ENCODE measurements at places on chromosomes 4 and X.

- H3K4me3 ChIP-seq: no peak overlapping the region
- no peaks in the 10 kb centered on the region for H3K4me1 ChIP-seq
- no peak overlapping the region for H3K27ac ChIP-seq
- H3K36me3 ChIP-seq: no peaks in the 10 kb centered on the region
- ATAC-seq: no peak
Measured at GRCh38 chrX:43589735-43590134, 66.4 kb upstream of the MAOA start.

GRCh38 chrX:15973299-15973698 is 118.7 kb upstream of the AP1S2 start:
- H3K27ac ChIP-seq: no peak overlapping the region
- ATAC-seq: peak; percentile 65
- no peaks in the 10 kb centered on the region for H3K36me3 ChIP-seq
- H3K4me3 ChIP-seq: no peak overlapping the region
- H3K4me1 ChIP-seq: no peaks in the 10 kb centered on the region

DNA sequence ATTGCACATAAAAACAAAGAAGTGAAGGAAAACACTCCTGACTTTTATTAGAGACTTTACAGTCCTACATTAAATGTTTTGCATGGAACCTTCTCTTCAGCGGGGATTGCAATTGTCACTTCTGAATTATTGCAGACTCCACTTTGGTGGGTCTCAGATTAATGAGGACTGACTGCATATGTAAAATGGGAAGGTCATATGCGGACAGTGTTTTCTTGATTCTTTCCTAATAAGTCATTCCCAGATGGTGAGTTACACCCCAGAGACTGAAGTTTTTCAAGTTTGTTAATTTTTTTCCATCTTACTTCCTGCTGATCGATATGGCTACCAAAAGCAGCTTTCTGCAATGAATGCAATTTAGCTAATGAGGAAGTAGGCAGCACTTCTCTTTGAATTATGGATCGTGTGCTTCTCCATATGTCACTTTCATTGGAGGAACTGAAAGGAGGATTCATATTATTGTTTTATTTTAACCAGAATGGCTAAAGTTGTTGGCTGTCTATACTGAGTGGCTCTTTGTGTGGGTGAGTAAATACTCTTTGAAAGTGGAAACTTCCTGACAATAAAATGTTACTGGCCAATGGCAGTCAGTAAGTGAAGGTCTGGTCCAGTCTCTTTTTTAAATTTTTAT is 119.3 kb upstream of the CLNK start:
- H3K27ac ChIP-seq: no peak overlapping the region
- no peaks in the 10 kb centered on the region for H3K36me3 ChIP-seq
- no peak overlapping the region for H3K4me3 ChIP-seq
- no peak for ATAC-seq
- no peaks in the 10 kb centered on the region for H3K4me1 ChIP-seq

- H3K4me3 ChIP-seq: no peak overlapping the region
- no peaks in the 10 kb centered on the region for H3K36me3 ChIP-seq
- no peak for ATAC-seq
- H3K4me1 ChIP-seq: no peaks in the 10 kb centered on the region
- H3K27ac ChIP-seq: no peak overlapping the region
Measured at GRCh38 chr4:77992581-77992980, 64.5 kb upstream of the FRAS1 start.

DNA sequence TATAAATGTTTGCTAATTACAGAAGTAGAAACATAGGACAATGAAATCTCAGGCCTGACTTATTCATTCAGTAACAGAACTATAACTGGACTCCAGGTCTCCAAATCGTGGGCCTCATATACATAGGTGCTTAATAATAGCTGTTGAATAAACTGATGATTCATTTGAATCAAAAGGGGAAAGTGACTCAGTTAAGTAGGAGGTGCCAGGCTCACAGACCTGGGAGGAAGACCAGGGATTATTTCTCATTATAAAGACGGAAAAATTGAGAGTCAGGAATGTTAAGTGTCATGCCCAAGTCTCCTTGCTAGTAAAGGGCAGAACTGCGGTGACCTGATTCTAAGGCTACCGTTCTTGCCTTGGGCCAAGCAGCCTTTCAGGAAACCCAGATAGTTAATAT is 131.5 kb downstream of the HS3ST1 start:
- H3K27ac ChIP-seq: no peak overlapping the region
- H3K4me3 ChIP-seq: no peak overlapping the region
- peak; percentile 44 for ATAC-seq
- H3K36me3 ChIP-seq: no peaks in the 10 kb centered on the region
- H3K4me1 ChIP-seq: no peaks in the 10 kb centered on the region
- H3K27me3 ChIP-seq: no peaks in the 10 kb centered on the region

DNA sequence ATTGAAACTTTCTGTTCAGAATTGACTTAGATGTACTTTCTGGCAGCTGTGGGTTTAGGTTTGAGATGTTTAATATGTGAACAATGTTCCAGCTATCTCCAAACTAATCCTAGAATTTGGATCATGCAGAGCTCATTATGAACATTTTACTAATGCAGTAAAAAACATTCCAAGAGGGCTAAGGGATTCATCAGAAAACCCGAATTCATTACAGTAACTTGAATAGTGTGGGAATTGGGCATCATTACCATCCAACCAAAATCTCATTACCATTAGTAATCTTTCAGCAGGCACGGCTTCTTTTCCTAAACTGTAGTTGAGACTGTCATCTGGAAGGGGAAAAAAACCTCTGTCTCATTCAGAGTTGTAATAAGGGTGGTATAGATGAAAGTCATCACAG is 91.0 kb downstream of the LIMCH1 start:
- H3K27me3 ChIP-seq: no peaks in the 10 kb centered on the region
- no peak overlapping the region for H3K4me3 ChIP-seq
- no peak for ATAC-seq
- H3K27ac ChIP-seq: no peak overlapping the region
- no peaks in the 10 kb centered on the region for H3K36me3 ChIP-seq

DNA sequence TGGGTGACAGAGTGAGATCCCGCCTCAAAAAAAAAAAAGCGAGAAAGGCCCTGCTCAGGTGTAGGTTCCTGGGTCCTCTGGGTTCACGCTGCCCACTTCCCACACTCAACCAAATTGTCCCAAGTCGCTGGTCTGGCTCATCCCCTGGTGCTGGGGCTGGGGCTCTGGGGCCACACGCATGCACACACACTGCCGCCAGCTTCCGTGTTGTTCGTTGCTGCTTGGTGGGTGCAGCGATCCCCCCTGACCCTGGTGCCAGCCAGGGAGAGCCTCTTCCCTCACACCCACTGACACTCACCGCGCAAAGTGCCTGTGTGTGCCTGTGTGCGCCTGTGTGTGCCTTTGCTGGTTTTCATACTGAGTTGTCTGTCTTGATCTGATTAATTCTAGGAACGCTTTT is 124.1 kb upstream of the NKX1-1 start:
- no peaks in the 10 kb centered on the region for H3K4me1 ChIP-seq
- H3K27ac ChIP-seq: no peak overlapping the region
- H3K4me3 ChIP-seq: no peak overlapping the region
- H3K27me3 ChIP-seq: peaks cover 19% of the 10 kb centered on the region
- ATAC-seq: no peak

Data from activated T-helper 17 cell treated with anti-CD3 and anti-CD28 coated beads, Interleukin-2, amount 50 U/mL, for 72 hours (primary cell).